ENCODE measurements at places on chromosomes 7 and 10.

- DNase-seq = no peak
Observed at GRCh38 chr10:35735412-35735811, 93.3 kb upstream of the FZD8 start.

- DNase-seq = peak; percentile 32
Observed at GRCh38 chr7:128830231-128831177, at the start of gene FLNC. Gene FLNC, plus strand, starts transcription at chr7:128830406. Its CDS starts 232 bp downstream, at chr7:128830638.

GRCh38 chr7:30723776-30724175, 28.2 kb upstream of the INMT start:
- no peak for DNase-seq

GRCh38 chr10:88911116-88911515, 31.1 kb downstream of the STAMBPL1 start:
- no peak for DNase-seq

DNA sequence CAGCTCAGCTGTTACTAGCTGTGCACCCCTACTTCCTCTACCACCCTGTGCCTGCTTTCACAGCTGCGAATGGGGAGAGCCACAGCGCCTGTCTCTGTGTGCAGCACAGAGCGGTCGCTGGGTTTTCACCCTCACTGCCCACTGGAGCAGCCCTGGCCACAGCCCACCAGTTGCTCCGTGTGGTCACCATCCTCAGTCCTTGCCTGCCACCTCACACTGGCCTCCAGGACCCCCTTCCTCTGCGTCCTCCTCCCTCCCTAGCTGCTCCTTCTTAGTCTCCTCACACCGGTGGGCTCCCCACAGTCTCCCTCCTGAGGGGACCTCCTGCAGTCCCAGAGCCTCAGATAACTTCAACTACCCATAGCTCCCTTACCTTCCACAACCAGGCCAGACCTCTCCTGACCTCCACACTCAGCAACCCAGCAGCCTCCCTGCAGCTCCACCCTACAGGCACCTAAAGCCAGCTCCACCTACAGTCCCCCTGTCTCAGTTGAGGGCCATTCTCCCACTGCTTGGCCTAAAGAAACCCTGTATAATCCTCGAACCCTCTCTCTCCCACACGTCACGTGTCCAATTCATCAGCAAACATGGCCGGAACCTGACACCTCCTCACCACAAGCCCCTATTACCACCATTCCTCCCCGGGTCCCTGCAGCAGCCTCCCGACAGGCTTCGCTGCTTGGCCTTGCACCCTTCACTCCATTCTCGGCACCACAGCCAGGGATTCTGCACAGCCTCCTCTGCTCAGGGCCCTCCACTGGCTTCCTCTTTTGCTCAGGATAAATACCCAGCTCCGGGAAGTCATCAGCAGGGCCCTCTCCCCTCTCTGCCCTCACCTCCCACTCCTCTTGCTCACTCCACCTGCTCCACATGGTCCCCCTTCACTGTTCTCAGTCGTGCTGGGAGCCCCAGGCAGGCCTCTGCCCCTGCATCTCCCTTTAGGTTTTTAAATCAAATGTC, 28.1 kb downstream of the PLAC9 start:
- DNase-seq = no peak

DNA sequence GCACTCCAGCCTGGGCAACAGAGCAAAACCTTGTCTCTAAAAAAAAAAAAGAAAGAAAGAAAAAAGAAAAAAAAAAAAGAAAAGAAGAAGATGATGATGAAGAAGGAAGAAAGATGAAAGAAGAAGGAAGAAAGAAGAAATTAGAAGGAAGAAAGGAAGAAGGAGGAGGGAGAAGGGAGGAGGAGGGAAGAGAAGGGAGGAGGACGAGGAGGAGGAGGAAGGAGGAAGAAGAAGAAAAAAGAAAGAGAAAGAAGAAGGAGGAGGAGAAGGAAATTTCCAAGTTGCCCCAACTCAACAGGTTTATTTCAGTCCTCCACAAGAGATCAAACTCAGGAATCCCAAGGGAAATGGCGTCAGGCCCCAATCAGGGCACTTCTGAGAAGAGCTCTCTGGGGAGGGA, 115.7 kb downstream of the ABLIM1 start:
- DNase-seq = no peak

- no peak for DNase-seq
Observed at GRCh38 chr7:43553999-43554398, 28.9 kb upstream of the STK17A start.

DNA sequence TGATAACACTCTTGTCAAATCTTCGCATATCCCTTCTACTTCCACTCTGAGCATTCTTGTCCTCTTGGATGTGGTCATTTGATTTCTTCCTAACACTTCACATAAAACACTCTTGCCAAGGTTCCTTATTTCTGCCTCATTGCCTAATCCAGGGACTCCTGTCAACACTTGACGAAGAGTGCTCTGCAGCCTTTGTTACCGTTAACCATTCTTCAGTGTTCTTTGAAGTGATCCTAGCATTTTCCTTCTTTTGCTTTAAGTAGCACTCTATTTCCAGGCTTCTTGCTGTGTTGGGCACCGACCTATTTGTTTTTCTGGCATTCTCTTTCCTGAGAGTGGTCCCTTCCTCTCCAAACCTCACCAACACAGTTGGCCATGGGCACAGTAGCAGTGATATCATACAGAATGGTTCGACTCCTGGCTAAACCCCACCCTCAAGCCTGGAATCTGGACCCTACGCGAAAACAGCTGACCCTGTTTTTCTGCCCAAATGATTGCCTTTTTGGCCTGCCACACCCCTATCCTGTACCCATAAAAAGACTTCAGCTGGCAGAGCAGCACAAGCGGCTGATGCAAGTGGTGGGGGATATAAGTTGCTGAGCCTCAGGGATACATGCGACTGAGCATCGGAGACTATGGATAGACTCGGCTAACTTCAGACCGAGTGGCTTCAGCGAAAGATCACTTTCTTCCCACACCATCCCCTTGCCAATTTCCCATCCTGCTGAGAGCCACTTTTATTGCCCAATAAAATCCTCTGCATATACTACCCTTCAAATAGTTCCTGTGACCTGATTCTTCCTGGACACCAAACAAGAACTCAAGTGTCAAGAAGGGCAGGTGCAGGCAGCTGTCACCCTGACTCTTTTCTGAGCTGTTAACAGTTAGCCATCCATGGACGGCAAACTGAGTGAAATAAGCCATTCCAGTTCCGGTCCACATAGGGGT, 820.6 kb downstream of the CCSER2 start:
- DNase-seq = no peak

DNA sequence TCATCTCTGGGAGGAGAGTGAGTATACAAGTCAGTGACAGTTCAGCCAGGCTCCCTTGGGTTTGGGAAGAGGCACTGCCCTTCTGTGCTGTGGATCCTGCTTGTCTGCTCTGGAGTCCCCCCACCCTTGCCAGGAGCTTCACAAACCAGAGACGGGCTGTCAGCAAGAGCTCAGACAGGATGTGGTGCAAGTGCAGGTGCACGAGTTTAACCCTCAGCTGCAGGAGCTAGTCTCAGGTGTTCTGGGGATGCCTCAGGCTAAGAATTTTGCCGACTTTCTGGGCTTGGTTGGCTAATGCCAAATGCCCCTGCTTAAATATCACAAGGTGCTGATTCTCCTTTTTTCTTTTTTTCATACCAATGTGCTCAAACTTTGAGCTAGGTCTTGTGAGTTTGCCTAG, 22.3 kb downstream of the ZNF783 start:
- peak; percentile 32 for DNase-seq

GRCh38 chr10:82497439-82497838, 622.4 kb downstream of the NRG3 start:
- DNase-seq = no peak

DNA sequence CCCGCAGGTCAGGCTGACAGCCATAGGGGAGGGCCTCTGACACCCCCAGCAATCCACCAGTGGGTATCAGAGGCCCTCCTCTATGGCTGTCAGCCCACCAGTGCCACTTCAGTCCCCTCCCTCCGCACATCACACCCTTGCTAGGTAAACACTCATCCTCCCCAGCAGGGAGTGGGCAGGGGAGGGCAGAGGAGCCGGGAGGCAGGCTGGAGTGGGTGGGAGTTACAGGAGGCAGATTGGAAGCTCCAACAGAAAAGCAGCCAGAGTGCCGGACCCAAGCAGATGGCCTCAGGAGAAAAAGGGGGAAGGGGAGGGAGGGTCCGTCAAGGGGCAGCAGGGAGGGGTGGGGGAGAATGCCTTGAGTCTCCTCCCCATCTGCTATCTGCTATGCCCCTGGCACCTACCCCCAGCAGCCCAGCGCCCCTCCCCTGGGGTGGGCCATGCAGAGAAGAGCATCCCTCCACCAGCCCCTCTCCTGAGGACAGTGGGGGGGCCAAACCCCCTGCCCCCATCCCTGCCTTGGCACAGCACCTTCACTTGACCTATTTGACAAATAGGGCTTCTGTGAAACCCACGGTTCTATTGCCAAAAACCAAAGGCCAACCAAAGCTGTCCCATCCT, 2.4 kb downstream of the RASGEF1A start:
- no peak for DNase-seq

DNA sequence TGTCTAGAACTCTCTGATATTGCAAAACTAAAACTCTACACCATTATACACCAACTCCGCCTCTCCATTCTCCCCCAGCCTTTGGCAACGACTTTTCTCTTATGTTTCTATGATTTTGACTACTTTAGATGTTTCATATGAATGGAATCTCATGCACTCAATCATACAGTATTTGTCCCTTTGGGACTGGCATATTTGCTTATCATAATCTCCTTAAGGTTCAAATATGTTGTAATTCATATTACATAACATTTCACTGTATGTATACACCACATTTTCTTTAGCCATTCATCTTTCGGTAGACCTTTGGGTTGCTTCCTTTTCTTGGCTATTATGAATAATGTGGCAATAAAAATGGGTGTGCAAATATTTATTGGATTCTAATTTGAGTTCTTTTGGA, 164.4 kb downstream of the ARL4A start:
- no peak for DNase-seq

GRCh38 chr10:119235356-119235755, 28.0 kb downstream of the GRK5 start:
- peak; percentile 19 for DNase-seq

DNA sequence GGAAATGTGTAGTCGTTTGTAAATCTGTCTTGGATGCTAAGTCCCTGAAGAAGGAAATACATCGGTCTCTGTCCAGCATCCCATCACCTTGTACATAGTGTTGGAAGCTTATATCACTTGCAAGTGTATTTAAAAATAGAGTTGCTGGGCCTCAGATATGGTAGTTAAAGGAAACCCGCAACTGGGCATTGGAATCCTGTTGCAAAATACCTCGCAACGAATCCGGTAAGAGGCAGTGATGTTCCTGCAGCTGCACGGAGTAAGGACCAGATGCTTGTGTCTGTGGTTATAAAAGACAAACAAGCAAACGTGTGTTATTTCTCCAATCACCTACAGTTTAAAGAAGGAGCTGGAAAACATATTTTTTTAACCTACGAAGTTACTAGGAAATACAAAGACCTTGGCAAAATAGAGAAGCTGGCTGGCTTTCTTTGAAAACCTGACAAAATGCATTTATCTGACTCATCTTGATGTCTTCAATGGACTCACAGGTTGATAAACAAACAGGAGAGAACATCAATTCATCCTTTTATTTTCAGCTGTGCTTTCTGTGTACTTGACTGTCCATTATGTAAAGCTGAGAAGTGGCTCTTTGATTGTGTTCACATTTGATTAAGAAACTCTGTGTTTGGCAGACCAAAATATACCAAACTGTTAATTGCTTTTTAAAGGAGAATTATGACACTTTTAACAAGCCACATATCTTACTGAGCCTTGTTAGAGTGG, 326.4 kb downstream of the SFMBT2 start:
- no peak for DNase-seq

- DNase-seq = no peak
Observed at GRCh38 chr10:60877061-60877776, 66.8 kb downstream of the RHOBTB1 start.

DNA sequence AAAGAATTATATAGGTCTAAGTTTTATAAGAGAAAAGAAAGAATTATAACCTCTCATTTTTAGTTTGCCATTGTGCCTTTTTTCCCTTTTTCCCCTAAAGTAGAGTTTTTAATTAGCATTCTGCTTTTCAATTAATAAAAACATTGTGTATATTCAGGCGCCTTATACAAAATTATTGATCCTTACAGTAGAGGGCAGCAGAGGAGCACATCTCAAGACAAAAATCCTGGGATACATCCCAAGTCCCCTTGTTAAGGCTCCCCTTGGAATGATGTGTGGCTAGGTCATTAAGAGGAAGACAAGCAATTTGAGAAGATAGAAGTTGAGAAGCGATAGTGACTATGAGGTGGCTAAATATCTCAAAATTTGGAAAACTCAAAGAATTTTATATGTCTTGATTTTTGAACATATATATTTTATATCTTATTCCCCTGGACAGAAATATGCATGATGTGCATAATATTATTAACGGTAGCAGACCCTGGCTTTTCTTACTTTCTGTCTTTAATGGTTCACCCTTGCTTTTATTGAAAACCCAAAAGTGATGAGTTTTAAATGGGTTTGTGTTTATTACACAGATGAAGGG, 19.1 kb upstream of the TPK1 start:
- DNase-seq = no peak

GRCh38 chr10:132488231-132488821, 49.3 kb upstream of the INPP5A start:
- DNase-seq = no peak

GRCh38 chr10:131978851-131979250, 2.9 kb downstream of the BNIP3 start:
- no peak for DNase-seq

DNA sequence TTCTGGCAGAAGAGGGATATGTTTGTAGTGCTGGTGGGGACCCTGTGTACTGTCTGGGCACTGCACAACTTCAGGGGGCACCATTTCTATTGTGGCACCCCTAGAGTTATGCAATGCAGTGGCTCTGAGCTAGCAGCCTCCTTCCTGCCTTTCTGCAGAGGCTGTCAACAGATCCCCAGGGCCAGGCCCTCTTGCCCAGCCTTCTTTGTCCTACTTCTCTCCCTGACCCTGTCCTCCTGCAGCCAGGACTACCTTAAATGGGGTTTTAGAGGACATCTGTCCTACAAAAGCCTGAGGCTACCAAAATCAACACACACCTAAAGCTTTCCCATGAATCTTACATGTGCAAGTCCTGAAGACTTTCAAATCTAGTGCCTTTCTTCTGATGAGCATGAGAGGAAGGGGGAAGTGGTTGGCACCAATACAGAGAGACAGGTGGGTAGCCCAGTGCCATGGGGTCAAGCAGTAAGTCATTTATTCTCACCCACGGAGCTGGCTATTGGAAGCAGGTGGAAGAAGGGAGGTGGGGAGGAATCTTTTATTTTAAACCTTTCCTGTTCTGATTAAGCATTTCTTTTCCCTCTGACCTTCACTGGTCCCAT, 2.4 kb downstream of the SPOCK2 start:
- DNase-seq = no peak

- no peak for DNase-seq
Observed at GRCh38 chr10:44755481-44755880, 155.7 kb upstream of the TMEM72 start.

- DNase-seq = no peak
Observed at GRCh38 chr7:63233881-63234280, 764.8 kb upstream of the ZNF722 start.

- DNase-seq = no peak
Observed at GRCh38 chr7:35285799-35286198, 31.9 kb upstream of the TBX20 start.

DNA sequence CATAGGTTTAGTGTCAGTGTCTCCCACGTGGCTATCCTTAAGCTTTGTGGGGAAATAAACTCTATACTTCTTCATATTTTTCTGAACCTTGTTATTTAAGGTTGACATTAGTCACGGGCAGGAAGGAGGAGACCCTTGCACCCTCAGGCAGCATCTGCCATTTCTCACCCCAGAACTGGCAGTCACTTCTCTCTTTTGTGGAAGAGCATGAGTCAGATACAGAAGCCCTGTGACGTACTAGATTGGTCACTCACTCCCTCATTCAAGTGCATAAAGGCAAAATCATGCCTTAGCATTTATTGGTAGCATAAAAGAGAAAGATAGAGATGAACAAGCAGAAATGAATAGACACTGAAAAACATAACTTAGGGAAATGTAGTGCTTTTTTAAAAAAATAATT, 206.0 kb upstream of the MDFIC start:
- DNase-seq = peak; percentile 10
